ENCODE measurements at places on chromosomes 1 and 21.

DNA sequence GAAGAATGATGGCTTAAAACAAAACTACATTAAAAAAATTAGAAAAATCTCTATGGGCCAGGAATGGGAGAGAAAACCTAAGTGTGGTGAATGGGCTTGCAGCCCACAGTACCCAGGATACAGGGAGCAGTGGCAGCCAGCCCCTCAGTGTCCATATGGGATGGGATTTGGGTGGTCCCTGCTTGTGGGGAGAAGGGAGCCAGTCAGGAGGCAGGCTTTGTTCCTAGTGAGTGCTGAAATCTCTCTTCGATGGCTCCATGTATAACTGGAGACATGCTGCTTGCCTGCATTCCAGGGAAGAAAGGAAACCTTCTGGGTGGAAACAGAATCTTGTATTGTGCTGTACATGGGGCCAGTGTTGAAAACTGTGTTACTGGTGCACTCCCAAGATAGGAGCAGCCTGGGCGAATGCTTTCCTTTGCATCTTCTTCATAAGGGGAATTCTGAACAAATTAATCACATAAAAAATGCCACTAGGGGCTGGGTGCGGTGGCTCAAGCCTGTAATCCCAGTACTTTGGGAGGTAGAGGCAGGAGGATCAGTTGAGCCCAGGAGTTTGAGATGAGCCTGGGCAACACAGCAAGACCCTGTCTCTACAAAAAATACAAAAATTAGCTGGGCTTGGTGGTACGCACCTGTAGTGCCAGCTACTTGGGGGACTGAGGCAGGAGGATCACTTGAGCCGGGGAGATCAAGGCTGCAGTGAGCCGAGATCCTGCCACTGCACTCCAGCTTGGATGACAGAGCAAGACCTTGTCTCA is 36.0 kb downstream of the PTPRU start:
- no peak for DNase-seq

- no peak for DNase-seq
Observed at GRCh38 chr1:1264868-1265272, 8.8 kb downstream of the UBE2J2 start.

DNA sequence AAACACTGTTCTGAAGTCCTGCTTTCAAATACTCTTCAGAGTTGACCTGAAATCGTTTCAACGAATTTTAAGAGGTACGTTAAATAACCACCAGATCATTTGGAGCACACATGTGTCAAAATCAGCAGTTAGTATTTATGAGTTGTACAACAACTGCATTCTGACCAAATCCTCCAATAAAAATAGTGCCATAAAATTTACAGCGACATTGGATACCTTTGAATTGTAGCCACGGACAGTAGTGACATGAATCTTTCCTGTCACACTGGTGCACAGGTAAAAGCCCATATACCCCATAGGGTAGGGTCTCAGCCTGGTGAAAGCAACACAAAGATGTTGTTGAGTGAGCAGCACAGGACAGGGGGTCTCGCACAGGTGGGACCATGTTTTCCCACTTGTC is 121.5 kb downstream of the CLIC6 start:
- DNase-seq, result no peak

DNA sequence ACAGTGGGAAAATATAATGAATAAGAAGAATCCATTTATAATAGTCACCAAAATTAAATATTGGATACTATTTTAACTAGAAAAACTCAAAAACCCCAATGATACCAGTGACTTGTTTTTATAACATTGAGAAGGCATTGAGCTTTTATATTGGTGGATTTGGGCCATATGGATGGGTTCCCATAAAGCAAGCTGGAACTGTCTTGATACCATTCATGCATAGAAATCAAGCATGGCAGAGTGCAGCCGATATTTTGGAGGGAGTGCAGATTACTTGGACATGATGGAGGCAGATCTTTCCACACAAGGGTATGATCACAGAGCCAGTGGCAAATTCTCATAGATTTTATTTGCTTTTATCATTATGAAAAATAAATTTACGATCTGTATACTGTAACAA is 3.8 kb upstream of the RWDD3 start:
- no peak for DNase-seq

GRCh38 chr1:226641671-226642231 is 93.2 kb downstream of the STUM start:
- no peak for DNase-seq

GRCh38 chr1:234288946-234289345 is 84.3 kb upstream of the COA6 start:
- DNase-seq, result no peak

- no peak for DNase-seq
Observed at GRCh38 chr1:236206548-236206947, 64.2 kb downstream of the GPR137B start.

DNA sequence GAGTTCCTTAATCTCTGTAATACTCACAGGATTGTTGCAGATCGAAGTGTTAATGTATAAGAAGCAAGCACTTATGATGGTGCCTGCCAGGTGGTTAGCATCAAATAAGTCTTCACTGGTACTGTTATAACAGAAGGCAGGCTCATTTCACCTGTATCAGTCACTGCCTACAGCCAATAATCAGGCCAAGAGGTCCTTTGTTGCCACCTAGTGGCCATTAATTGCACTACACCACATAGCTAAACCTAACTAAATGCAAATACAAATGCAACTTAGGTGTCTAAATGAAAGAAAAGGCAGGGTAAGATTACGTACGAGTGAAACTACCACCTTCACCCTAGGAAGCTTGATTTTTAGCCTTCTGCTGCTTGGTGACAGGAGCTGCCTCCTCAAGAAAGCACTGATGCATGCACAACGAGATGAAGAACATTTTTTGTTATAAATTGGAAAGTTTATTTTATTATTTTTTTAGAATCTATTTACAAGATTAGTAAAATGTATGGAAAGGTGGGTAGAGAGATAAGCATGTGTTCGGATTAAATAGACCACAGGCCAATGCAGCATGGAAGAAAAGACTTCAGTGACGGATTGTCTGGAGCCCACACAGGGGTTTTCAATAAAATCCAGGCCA is 334.8 kb upstream of the CAMK1G start:
- DNase-seq, result peak; percentile 73

- no peak for DNase-seq
Observed at GRCh38 chr1:99749504-99750347, 16.7 kb downstream of the FRRS1 start.

GRCh38 chr1:248812736-248813425 is 12.8 kb downstream of the SH3BP5L start:
- no peak for DNase-seq

GRCh38 chr1:71339238-71339637 is 258.4 kb upstream of the ZRANB2 start:
- no peak for DNase-seq

DNA sequence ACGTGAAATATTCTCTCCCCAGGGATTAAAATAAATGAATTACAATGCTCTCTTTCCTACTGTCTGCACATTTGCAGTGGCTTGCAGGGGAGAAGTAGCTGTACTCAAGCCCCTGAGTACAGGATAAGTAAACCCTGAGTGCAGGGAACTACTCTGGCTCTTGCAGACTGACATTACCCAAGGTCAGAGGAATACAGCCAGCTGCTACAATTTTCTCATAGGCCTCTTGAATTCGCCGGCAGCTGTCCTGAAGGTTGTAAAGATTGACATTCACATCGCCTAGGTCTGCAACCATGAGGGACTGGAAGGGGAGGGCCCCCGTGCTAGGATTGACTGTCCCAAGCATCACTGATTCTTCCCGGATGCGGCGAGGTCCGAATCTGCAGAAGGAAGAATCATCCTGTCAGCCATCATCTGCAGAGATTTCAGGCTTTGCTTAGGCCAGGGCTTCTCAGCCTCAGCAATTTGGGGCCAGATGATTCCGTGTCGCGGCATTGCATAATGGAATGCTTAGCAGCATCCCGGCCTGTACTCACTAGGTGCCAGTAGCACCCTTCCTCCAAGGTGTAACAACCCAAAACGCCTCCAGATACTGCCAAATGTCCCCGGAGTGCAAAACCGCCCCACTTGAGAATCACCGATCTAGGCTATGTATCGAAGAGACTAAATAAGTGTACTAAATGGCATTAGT is 1.7 kb downstream of the AGMAT start:
- no peak for DNase-seq

DNA sequence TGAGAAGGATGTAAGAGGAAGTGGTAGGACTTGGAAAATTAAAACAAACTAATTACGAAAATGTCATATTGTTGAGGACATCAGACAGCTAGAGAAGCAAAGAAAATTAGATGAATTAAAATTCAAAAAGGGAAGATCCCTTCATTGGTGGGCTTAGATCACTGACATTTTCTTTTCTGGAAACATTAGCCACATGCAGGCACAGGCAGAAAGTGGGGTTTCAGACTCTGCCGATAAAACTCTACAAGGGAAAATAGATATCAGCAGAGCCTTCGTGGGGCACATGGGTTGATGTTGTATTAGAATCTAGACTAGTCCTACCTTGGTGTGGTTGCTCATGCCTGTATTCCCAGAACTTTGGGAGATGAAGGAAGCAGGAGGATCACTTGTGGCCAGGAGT is 12.4 kb upstream of the RGS1 start:
- DNase-seq, result no peak

GRCh38 chr1:75632350-75632949 is 21.5 kb upstream of the SLC44A5 start:
- peak; percentile 20 for DNase-seq

GRCh38 chr1:86069757-86070145 is 86.8 kb downstream of the COL24A1 start:
- no peak for DNase-seq

DNA sequence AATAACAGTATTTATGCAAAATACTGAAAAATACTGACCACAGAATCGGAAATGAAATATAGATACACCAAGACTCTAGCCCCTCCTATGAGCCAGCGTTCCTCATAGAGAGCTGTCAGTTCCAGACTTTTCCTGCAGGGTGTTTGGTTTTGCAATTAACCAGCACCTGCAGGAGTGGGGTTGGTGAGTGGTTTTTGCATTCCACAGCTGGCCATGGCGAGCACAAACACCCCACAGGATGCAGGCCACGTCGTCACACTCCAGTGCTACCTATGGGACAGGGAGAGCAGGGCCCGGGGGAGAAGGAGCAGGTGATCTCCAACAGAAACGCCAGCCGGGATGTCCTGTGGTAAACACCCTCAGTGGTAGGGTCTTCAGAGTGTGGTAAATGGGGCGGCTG is 94.1 kb downstream of the ERG start:
- DNase-seq, result no peak

GRCh38 chr21:33396951-33397350 is 6.3 kb upstream of the IFNGR2 start:
- DNase-seq, result no peak

DNA sequence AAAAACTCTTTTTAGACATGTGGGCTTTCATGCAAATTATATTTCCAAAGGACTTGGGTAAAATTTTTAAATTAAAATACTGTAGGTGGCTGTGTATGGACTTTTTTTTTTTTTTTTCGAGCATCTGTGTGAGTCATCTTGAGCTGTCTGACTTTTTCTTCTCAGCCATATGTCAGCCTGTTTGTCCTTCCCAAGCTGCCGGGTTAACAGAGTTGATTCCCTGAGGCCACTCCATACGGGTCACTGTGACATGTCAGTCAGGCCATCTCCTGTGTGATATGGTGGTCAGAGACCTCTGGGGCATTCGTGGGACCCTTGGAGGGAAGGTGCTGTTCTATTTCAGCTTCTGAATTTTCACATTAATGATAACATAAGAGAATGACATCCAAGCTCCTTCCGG is 148.3 kb downstream of the KCNJ6 start:
- no peak for DNase-seq

DNA sequence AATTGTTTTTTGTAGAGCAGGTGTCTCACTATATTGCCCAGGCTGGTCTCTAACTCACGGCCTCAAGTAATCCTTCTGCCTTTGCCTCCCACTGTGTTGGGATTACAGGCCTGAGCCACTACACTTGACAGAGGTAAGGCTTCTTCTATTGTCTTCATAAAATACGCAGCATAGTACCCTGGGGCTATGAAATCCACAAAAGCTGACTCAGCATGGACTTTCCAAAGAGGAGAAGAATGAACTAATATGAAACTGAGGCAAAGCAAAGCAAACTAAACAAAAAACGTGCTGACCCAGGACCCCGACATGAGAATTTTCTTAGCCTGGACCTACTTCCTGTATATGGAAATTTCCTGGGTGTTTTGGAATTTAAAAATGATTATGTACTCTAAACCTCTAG is 18.5 kb upstream of the ATP13A2 start:
- DNase-seq, result no peak

DNA sequence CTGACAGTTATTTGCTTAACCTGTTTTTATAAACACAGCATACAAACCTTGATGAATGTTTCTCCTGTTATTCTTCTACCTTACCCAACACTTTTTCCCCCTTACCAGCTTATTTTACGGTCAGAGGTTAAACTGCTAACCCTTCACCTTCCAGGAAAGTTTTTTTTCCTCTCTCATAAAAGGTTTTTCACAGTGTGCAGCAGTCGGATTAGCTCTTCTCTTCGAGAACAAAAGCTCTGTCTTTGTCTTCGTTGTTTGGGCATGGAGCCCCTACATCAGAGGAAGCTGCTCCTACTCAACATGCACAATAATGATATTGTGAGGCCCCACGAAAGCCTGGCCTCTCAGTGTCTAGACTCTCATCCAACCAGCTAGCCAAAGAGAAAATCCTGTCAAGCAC is 42.0 kb downstream of the DENND1B start:
- no peak for DNase-seq

DNA sequence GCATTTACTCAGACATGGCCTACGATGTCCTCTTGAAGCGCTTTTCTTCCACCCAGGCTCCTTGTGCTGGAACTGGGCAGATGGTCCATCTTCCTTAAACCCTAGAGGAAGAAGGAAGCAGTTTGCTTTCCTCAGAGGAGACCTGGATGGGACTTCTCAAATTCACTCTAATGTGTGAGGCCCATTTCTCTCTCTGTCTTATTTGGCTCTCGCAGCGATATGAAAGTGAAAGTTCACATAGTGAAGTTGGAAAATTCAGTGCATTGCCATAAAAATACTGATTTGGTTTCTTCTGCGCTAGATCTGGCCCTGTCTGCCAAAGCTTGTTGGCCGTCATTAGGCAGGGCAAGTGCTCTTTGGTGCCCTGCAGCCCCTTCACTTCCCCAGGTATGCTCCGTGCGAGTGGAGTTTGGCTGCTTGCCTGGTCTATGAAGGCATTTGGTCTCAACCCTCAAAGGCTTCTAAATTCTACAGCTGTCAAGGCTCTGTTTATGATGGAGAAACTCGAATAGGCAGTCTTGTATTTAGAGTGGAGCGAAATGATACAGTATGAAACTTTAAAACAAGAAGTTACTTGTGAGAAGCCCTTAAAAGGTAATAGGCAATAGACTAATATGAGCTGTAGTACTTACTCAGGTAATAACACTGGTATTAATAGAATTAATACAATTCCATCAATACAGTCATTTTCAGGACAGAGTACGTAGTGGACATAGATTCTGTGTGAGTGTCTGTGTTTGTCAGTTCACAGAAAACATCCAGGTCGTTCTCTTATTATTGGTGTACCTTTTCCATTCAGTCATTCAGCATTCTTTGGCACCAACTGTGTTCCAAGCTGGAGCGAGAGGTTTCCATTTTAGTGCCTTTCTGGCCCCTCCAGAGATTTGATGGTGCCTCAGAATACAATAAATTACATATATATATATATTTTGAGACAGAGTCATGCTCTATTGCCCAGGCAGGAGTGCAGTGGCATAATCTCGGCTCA is 20.5 kb downstream of the SZRD1 start:
- DNase-seq, result no peak

- DNase-seq, result no peak
Observed at GRCh38 chr1:165290148-165290547, 66.4 kb downstream of the LMX1A start.
